ENCODE measurements at places on chromosomes 7 and 10.
A peak's percentile ranks its signal among the peaks of the same experiment; 100 is the strongest.

- no peak for DNase-seq
Measured at GRCh38 chr7:135275971-135276580, 42.4 kb downstream of the STRA8 start.

- no peak for DNase-seq
Measured at GRCh38 chr7:8724080-8724718, 290.8 kb downstream of the NXPH1 start.

DNA sequence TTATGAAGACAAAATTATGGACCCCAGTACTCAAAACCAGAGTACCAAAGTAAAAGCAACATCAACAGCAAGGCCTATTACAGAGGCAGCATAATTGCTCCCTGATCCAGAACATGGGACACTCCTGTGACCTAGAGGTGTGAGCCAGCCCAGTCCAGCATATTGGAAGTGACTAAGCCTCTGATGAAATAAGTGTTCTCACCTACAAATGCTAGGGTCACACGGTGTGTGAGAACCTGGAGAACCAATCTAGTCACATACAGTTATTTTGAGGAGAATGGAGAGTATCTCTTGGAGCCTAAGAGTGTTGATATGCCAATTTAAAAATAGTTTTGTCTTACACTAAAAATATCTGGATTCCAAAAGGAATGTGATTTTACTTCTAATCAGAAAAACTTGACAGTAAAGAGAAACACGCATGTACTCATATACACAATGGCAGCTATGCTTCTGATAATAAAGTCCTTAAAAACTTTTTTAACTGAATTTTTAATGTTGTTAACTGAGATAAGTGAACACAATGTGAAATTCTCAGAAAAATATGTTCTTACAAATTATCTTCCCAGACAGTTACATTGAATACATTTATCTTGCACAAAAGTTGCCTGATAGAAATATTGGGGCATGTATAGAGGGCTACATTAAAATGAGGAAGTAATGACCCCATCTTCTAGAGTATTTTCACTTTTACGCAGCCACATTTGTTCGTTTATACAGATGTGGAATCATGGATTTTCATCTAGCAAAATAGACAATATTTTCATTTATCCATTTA lies 56.8 kb upstream of the CD36 start:
- DNase-seq, result no peak

- DNase-seq, result no peak
Measured at GRCh38 chr10:34003561-34003960, 669.1 kb upstream of the NRP1 start.

GRCh38 chr10:18793951-18794350 lies 134.7 kb downstream of the ARL5B start:
- DNase-seq, result peak; percentile 4

GRCh38 chr10:129918401-129918800 lies 45.7 kb downstream of the EBF3 start:
- no peak for DNase-seq
